ENCODE measurements at places on chromosomes 1 and 21. TPM values are rescaled to one million over a fixed set of nuclear protein-coding genes. Genes with fewer than 3 reads are reported as not detected.

FMO3 gene
- total RNA-seq, result 0.43 TPM

F13B gene
- total RNA-seq, result not detected

SLC44A3 gene
- 2.2 TPM for total RNA-seq

UQCRHL gene
- total RNA-seq, result 1.5 TPM

BEST4 gene
- 0.20 TPM for total RNA-seq

PLPPR5 gene
- not detected for total RNA-seq

TMCO4 gene
- 10.5 TPM for total RNA-seq

CHIA gene
- not detected for total RNA-seq

NTNG1 gene
- 6.4 TPM for total RNA-seq

CLCA1 gene
- not detected for total RNA-seq

RNF186 gene
- total RNA-seq, result not detected

NOS1AP gene
- total RNA-seq, result not detected

UTS2 gene
- not detected for total RNA-seq

C8B gene
- not detected for total RNA-seq

RYR2 gene
- not detected for total RNA-seq

SPRR2E gene
- not detected for total RNA-seq

FCGR3A gene
- not detected for total RNA-seq

LORICRIN gene
- not detected for total RNA-seq

Measured in smooth muscle cell of the pulmonary artery (primary cell).